Natural killer cell treated with Interleukin-12 subunit alpha and Interleukin-12 subunit beta and Interleukin-15 and Interleukin-18, amount 100 ng/mL, for 72 hours (primary cell): ENCODE measurements at places on chromosomes 12 and 14. TPM values are rescaled to one million over a fixed set of nuclear protein-coding genes. Genes with fewer than 3 reads are reported as not detected.

DNA sequence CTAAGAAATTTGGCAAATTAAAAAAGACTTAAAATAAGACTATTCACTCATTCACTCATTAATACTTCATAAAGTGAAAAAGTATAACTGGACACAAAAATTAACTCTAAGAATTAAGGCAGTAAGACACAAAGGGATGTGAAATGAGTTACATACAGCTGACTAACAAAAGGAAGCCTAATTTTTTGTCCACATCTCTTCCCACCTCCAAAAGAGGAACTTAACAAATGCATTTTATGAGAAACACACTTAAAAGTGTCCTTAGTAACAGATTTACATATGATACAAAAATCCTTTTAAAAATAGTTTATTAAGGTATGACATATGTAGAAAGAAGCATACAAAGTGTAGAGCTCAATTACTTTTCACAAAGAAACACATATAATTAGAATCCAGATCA, 88.9 kb downstream of the NUMB start:
- H3K4me1 ChIP-seq = peaks cover 8% of the 10 kb centered on the region
- DNase-seq = no peak
- no peaks in the 10 kb centered on the region for H3K27me3 ChIP-seq
- H3K36me3 ChIP-seq = no peaks in the 10 kb centered on the region

- DNase-seq = no peak
- no peaks in the 10 kb centered on the region for H3K36me3 ChIP-seq
- H3K27ac ChIP-seq = no peak overlapping the region
- H3K27me3 ChIP-seq = peaks cover 13% of the 10 kb centered on the region
- no peaks in the 10 kb centered on the region for H3K4me1 ChIP-seq
- no peak overlapping the region for H3K4me3 ChIP-seq
Measured at GRCh38 chr14:64899958-64900357, 14.3 kb upstream of the CHURC1 start.

DNA sequence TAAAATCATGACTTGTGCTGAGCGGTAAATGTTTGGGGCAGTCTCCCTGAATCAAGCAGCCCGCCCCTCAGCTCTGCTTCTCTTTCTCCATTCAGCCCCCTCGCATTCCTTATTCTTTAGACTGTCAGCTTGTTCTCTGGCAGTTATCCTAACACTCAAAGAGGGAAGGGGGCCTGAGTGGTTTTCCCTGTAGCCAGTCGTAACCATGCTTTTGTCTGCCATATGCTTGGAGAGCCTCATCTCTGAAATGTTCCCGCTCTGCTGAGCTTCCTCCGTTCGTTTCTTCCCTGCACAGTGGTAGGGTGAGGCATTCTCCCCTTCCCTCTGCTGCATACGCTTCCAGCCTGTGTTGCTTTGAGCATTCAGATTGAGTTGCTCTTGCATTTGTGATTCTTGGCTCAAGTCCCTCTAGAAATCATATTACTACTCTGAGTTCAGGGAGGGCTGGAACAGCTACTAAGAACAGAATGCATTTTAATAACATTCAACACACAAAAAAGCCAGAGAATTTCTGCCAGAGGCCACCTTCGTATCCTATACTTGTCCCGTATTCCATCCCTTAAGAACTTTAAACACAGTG, 119.7 kb downstream of the FBXL14 start:
- no peaks in the 10 kb centered on the region for H3K36me3 ChIP-seq
- peaks cover 6% of the 10 kb centered on the region for H3K4me1 ChIP-seq
- no peak overlapping the region for H3K4me3 ChIP-seq
- no peak for DNase-seq

- peaks cover 28% of the 10 kb centered on the region for H3K36me3 ChIP-seq
- no peak overlapping the region for H3K27ac ChIP-seq
- H3K4me3 ChIP-seq = no peak overlapping the region
- peaks cover 43% of the 10 kb centered on the region for H3K4me1 ChIP-seq
- no peaks in the 10 kb centered on the region for H3K27me3 ChIP-seq
Measured at GRCh38 chr14:90966493-90966892, 93.9 kb downstream of the RPS6KA5 start.

DNA sequence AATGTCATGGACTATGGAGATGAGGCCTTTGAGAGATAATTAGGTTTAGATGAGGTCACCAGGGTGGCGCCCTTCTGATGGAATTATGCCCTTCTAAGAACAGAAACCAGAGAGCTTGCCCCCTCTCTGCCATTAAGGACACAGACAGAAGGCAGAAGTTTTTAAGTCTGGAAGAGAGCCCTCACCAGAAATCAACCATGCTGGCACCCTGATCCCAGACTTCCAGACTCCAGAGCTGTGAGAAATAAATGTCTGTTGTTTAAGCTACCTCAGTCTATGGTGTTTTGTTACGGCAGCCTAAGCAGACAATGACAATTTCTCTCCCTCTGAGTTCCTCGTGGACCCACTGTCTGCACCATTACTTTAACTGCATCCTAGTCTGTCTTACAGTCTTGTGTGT, 382.0 kb downstream of the GXYLT1 start:
- H3K4me1 ChIP-seq = no peaks in the 10 kb centered on the region
- DNase-seq = no peak
- no peak overlapping the region for H3K27ac ChIP-seq
- H3K27me3 ChIP-seq = no peaks in the 10 kb centered on the region

DNA sequence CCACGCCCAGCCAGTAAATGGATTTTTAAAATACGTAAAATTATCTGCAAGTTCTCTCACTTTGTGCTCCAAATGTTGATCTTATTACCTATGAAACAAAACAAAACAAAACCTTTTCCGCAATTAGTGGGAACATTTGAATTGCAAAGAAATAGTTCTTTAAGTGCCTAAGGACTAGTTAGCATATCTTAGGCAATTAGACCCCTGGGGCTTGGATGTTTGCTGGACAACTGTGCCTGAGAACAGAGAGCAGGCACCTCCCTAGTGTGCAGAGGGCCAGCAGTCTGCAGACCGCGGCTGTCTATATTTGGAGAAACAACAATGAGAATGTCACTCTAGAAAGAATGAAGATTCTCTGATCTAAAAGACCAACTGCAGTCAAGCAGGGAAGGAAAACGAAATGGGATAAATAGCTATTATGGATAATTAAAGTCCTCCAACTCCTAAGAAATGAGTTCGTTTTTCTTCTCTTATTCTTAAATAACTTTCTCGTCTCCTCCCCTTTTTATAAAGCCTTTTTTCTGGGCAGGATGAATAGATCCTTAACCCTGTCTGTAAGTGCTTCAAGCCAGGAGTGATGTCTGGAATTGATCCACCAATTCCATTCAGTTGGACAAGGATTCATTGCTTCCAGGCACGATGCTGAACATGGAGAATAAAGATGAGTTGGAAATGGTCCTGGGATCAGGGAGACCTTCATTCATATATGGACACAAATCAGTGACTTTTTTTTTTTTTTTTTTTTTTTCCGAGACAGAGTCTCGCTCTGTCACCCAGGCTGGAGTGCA, 16.2 kb downstream of the SLC17A8 start:
- peaks cover 11% of the 10 kb centered on the region for H3K27me3 ChIP-seq
- H3K36me3 ChIP-seq = no peaks in the 10 kb centered on the region
- no peaks in the 10 kb centered on the region for H3K4me1 ChIP-seq
- no peak overlapping the region for H3K27ac ChIP-seq
- no peak overlapping the region for H3K4me3 ChIP-seq

GRCh38 chr14:32967421-32967820, 28.7 kb downstream of the NPAS3 start:
- no peaks in the 10 kb centered on the region for H3K36me3 ChIP-seq
- H3K4me3 ChIP-seq = no peak overlapping the region
- no peaks in the 10 kb centered on the region for H3K27me3 ChIP-seq
- no peaks in the 10 kb centered on the region for H3K4me1 ChIP-seq

- H3K4me1 ChIP-seq = peaks cover 10% of the 10 kb centered on the region
- H3K36me3 ChIP-seq = peaks cover 36% of the 10 kb centered on the region
- H3K27me3 ChIP-seq = no peaks in the 10 kb centered on the region
- DNase-seq = no peak
- H3K27ac ChIP-seq = no peak overlapping the region
Measured at GRCh38 chr12:66340131-66340530, 37.8 kb downstream of the HELB start.

DNA sequence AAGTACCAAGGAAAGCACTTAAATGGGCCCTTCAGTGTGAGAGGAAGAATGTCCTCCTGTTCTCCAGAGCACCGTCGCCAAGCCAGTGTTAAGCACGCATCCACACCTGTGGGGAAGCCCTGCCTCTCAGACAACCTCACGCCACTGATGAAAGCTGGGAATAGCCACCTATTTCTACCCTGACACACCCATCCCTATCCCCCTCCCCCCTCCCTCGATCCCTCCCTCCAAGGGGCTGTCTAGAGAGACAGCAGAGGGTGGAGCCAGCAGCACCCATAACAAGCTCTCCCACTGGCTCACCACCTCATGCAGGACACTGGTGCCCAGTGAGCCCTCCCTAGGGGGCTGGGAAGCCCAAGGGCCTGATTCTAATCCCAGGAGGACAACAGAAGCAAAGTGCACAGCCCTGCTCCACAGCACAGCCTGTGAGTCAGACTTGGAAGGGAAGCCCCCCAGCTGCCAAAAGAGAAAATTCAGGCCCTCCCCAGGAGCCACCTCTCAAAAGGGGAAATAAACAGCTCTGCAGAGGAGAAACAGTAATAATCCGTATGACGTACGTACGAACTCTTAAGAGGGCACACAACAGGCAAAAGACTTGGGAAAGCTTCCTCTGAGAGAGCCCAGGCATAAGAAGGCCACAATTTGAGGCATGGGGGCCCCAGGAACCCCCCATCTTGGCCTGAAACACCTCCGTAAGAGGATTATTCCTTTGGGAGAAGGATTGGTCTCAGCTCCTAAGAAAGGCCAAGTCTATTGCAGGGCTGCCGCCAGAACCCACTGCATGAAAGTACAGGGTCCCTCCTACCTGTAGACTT, 7.8 kb downstream of the PITPNM2 start:
- H3K4me1 ChIP-seq = peaks cover 7% of the 10 kb centered on the region
- no peaks in the 10 kb centered on the region for H3K27me3 ChIP-seq
- DNase-seq = no peak

GRCh38 chr14:38252066-38252710, 3.7 kb downstream of the CLEC14A start:
- DNase-seq = no peak
- no peak overlapping the region for H3K4me3 ChIP-seq
- peaks cover 17% of the 10 kb centered on the region for H3K27me3 ChIP-seq
- no peaks in the 10 kb centered on the region for H3K36me3 ChIP-seq
- H3K27ac ChIP-seq = no peak overlapping the region

GRCh38 chr12:89525305-89525823, 483 bp downstream of the POC1B start:
- H3K27me3 ChIP-seq = no peaks in the 10 kb centered on the region
- H3K36me3 ChIP-seq = peaks cover 27% of the 10 kb centered on the region
- H3K4me1 ChIP-seq = peaks cover 62% of the 10 kb centered on the region
- peak overlapping the region; percentile 93 for H3K4me3 ChIP-seq

- H3K4me1 ChIP-seq = no peaks in the 10 kb centered on the region
- no peak overlapping the region for H3K4me3 ChIP-seq
- H3K36me3 ChIP-seq = peaks cover 13% of the 10 kb centered on the region
- no peaks in the 10 kb centered on the region for H3K27me3 ChIP-seq
- no peak for DNase-seq
Measured at GRCh38 chr14:43003845-43004244, 1397.2 kb downstream of the LRFN5 start.

GRCh38 chr14:56630707-56631106, 51.1 kb downstream of the TMEM260 start:
- no peak for DNase-seq
- no peaks in the 10 kb centered on the region for H3K4me1 ChIP-seq
- H3K27me3 ChIP-seq = no peaks in the 10 kb centered on the region
- no peak overlapping the region for H3K27ac ChIP-seq
- no peak overlapping the region for H3K4me3 ChIP-seq

- H3K27me3 ChIP-seq = peaks cover 63% of the 10 kb centered on the region
- no peaks in the 10 kb centered on the region for H3K36me3 ChIP-seq
- no peaks in the 10 kb centered on the region for H3K4me1 ChIP-seq
- no peak overlapping the region for H3K27ac ChIP-seq
- no peak overlapping the region for H3K4me3 ChIP-seq
Measured at GRCh38 chr14:21162081-21162480, 6.2 kb upstream of the OR5AU1 start.

Gene KCNC2
- not detected for total RNA-seq

Gene ITGB7
- total RNA-seq = 53.0 TPM

Gene ACOT4
- total RNA-seq = 8.9 TPM
